ENCODE measurements at places on chromosomes 12 and 14.

GRCh38 chr14:90103808-90104207 lies 42.0 kb downstream of the KCNK13 start:
- no peak for DNase-seq

- no peak for DNase-seq
These were observed 76.4 kb upstream of the TMEM132C start for GRCh38 chr12:128190614-128191013.

- no peak for DNase-seq
These were observed 7.3 kb downstream of the GPR68 start for GRCh38 chr14:91237219-91237618.

GRCh38 chr12:86911973-86912372 lies 655.8 kb upstream of the MGAT4C start:
- DNase-seq, result no peak

- no peak for DNase-seq
These were observed 49.5 kb upstream of the NUAK1 start for GRCh38 chr12:106188256-106188655.

GRCh38 chr14:73146111-73146510 lies 9.8 kb downstream of the PSEN1 start:
- peak; percentile 27 for DNase-seq

DNA sequence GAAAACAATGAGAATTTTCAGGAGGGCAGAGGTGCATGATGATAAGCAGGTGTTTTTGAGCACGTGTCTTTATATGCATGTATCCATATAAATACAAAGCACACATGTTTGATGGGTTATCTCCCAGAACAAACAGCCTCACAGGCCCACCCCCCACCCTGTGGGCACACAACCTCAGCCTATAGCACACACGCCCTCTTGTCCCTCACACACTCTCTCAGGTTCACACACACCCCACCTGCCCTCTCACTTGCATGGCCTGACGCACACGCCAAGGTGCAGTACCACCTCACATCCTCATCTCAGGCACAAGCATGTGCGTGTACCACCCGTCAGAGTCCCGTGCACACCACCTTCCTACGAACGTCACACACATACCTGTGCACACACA lies 8.6 kb upstream of the KRT8 start:
- no peak for DNase-seq

DNA sequence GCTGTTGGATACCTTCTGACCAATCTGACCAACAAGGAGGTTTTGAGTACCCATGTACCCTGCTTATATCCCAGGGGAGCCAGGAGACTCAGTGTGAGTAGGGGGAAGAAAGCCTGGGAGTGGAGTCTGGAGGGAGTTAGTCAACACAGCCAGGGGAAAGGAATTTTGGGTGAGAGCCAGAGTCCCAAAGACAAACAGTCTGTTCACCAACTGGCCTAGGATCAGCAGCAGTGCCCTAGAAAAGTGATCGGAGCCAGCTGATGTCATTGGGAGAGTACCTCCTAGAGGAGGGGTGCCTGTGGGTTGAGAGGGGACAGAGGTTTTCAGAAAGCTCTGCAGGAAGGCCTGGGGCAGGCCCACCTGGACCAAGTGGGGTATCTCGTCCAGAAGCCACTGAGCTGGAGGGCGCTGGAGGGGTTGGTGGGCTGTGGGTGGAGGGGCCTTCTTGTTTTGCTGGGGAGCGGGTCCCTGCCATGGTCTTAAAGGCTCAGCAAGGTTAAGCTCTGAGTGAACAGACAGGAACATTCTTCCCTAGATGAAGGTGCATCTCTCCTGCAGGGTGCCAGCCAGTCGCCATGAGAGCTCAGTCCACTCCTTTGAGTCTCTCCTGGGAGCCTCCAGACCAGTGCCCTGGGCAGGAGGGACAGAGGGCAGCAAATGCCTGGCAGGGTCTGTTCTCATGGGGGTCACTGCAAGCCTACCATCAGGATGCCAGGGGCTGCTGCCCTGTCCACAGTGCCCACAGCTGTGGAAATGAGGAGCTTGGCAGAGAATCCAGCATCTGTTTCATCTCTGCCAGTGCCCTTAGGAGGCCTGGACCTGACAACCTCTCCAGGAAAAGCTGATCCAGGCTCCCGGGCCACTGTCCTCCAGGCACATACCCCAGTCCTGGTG lies 63.6 kb downstream of the CHGA start:
- DNase-seq, result peak; percentile 99

DNA sequence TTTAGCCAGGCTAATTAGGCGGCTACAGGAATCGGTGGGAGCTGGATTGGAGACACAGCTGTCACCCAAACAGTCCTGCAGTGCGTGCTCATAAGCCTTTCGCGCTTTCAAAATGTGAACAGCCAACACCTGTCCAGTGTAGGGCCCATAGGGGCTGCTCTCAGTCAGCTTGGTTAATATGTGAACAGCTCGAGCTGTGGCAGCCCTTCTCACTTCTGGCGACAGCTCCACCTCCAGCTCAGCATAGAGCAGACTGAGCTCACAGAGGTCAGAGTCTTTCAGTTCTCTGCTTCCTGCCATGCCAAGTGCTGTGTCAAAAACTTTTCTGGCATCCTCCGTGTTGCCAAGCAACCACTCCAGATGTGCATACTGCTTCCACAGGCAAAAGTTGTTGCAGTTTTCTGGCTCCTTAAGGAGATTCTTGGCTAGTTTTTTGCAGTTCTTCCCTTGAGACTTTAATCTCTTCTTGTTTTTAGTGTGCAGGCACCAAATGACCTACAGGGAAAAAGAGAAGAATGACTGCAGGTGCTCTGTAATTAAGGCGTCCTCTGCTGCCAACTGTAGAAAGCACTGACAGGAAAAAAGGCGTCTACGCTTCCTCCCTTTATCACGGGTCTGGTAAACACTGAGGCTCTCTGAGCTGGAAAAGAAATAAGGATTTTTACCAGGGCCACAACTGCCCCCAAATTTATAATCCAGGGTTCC lies 32.5 kb downstream of the PSMC1 start:
- peak; percentile 86 for DNase-seq

DNA sequence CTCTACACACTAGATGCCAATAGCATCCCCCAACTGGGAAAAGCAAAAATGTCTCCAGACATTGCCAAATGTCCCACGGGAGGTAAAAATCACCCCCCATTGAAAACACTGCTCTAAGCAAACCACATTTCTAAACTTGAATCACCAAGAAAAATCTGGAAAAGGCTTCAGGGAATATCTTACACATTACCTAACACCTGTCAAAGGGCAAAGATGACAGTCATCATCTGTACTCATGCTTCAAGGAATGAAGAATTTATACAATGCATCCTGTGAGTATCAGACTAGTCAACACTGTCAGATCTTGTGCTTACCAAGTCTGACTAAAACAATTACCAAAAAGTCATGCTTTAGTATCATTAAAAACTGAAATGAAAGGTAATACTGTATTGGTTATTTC lies 161.6 kb upstream of the SOX5 start:
- DNase-seq, result no peak
